Cerebellar nuclear complex (tissue), 1 donor: ENCODE measurements at places on chromosomes 2 and 18.

DNA sequence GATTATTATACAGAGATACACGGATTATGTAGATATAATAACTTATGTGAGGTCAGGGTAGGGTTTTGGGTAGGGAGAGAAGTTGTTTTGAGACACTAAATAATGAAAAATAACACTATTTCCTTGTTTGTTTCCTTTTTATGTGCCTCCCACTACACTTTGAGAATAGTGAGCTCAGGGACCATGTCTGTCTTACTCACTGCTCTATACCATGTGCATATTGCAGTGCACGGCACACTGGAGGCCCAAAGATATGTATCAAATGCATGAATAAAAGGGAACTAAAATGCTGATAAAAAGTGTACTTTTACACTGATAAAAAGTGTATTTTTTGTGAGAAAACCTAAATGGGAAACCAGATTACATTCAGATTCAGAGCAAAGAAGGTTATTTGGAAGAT lies 151.4 kb upstream of the NABP1 start:
- DNase-seq: no peak

DNA sequence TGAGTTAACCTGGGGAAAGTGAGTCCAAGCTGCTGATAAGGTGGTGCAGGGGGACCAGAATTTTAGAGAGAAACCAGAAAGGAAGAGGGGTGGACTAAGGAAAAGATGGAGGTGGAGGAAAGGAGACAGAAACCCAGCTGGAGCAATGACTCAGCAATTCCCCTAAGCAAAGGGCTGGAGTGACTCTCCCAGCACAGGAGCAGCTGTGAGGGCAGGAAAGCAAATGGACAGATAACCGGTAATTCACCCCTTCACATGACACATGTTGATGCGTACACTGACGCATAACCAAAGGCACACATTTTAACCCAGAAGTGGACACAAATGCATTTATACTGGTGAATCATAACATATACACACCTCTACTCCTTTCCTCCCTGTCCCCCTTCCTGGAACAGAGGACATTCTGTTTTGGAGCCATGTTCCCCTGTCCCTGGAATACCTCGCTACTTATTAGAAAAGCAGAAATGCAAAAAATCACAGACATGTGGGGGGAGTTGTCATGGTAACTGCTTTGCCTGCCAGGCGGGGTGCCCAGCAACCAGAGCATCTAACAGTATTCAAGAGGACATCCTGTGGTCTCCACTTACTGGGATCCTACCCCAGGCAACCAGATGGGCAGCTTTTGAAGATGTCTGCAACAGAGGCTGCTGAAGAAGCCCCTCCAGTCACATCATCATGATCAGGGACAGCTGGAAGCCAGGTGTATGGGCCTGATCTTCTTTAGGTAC lies 4.7 kb downstream of the CDK5R2 start:
- no peak for DNase-seq

GRCh38 chr2:147416099-147416498 lies 428.7 kb upstream of the ACVR2A start:
- DNase-seq: no peak

DNA sequence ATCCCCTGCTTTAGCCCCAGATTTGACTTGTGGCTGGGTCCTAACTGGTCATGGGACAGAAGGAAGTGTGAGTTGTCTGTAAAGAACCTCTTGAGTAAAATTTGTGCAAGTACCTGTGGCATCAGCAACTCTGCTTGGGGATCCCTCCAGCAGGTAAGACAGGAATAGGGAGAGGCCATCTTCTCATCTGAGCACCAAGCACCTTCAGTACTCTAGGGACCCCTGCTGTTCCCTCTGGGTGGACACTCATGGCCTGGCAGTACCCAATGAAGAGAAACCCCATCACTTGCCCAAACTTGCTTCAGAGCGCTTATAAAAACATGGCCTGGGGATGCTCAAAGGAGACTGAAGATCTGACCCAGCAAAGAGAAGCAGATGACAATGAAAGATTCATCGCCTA lies 297.8 kb downstream of the SP3 start:
- DNase-seq: no peak

DNA sequence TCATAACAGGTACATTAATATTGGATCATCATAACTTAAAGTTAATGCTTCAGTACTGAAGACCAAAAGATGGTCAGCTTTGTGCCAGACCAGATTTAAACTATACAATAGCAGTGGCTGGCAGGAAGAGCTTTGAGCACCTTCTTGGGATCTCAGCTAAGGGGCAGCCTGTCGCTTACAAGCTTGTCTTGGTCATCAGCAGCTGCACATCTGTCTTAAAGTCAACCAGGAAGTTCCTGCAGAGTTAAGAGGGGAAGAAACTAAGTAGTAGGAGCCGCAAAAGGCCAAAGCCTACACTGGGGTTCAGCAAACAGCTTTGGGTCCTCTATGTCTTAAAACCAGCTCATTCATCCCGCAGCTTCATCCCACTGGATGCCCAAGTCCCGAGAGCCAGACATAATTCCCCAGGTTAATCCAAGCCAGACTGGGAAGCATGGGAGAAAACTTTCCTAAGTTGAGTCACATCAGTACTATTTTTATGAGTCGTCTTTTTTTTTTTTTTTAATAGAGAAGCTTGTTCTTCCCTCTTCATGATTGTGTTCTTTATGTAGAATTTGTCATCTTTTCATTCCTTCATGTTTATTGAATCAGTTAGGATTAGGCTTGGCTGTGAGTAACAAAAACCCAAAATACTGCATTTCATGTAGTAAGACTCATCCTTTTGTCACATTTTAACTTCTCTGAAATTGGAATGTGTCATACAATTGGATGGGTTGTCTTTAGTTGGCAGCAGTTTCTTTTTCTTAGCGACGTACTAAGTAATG lies 59.3 kb downstream of the SERTAD2 start:
- DNase-seq: no peak
